ENCODE measurements at places on chromosomes 2 and 18. TPM values are rescaled to one million over a fixed set of nuclear protein-coding genes. Genes with fewer than 3 reads are reported as not detected.

Gene ACMSD
- not detected for total RNA-seq

Gene HOXD11
- not detected for total RNA-seq

Gene ADAM23
- total RNA-seq, result 0.42 TPM

Gene REG1B
- total RNA-seq, result not detected

Gene VWC2L
- not detected for total RNA-seq

Gene KCNG2
- not detected for total RNA-seq

DNA sequence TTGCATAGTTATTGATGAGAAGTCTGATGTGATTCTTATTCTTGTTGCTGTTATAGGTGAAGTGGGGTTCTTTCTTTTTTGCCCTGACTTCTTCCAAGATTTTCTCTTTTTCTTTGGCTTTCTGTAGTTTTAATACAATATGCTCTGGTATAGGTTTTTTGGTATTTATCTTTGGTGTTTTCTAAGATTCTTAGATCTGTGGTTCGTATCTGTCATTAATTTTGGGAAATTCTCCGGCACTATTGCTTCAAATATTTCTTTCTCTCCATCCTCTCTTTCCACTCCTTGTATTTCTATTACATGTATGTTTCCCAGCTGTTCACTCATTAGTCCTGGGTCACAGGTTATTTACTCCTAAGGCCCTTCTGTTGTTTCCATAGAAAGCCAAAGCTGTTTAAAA lies 43.8 kb downstream of the SKA1 start:
- H3K4me1 ChIP-seq, result no peaks in the 10 kb centered on the region
- no peak for DNase-seq
- H3K27ac ChIP-seq, result no peak overlapping the region
- H3K4me3 ChIP-seq, result no peak overlapping the region

DNA sequence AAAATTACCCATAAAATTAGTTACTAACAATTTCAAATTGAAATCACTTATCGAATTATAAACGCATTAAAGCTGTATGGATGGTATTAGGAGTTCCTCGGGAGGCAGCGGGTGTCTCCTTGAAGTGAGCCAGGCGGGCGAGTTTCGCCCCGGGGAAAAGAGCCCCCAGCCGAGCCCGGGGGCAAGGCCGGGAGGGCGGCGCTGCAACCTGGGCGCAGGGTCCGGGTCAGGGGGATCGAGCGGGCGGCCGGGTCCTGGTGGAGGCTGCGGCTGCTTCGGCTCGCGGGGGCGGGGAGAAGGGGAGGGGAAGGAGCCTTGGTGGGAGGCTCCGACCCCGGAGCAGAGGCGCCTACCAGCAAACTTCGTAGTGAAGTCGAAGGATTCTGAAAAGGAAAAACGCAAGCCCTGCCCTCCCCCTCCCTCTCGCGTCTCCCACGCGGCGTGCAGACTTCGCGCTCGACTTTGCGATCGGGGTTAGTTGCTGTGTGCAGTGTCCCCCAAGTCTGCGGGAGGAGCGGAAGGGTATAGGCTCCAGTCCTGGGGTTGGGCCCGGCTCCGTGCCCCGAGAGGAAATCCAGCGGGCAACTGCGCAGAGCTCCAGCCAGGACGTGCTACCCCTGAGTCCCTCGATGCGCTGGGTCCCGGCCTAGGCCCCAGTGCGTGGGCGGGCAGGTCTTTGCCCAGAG lies 140.8 kb downstream of the MEIS1 start:
- peaks cover 54% of the 10 kb centered on the region for H3K27me3 ChIP-seq
- peaks cover 12% of the 10 kb centered on the region for H3K4me1 ChIP-seq
- H3K4me3 ChIP-seq, result no peak overlapping the region
- H3K36me3 ChIP-seq, result no peaks in the 10 kb centered on the region
- DNase-seq, result no peak

DNA sequence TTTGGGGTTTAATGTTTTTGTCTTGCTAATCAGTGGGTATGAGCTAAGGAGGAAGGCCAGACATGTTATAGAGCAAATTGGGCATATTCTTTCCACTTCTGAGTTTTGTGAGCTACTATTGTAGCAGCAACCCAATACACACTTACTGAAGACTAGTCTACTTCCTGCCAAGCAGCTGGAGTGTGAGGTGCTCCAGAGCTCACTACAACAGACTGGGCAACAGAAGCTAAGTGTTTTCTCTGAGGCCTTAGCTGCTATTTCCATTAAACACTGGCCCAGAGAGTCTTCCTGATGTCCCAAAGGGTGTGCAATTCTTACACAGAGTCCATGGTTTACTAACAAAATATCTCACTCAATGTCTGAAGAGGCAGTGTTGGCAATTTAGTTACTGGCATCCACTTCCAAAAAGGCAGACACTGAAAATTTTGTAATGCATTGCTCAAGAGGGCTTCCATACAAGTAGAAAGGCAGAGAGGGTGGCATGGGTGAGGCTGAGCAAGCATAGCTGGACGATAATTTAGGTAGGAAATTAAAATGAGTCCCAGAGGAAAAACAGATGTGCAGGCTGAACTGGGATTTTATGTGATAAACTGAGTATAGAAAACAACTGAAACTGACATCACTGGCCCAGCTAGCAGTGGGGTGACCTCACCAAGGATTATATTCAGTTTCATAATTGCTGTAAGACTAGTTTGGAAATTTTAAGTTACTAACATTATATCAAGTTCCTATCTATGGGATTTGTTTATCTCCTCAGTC lies 68.6 kb downstream of the ZC3H6 start:
- peaks cover 10% of the 10 kb centered on the region for H3K4me1 ChIP-seq
- H3K4me3 ChIP-seq, result no peak overlapping the region
- no peak overlapping the region for H3K27ac ChIP-seq
- no peaks in the 10 kb centered on the region for H3K36me3 ChIP-seq
- DNase-seq, result peak; percentile 7

- H3K4me1 ChIP-seq, result no peaks in the 10 kb centered on the region
- H3K4me3 ChIP-seq, result no peak overlapping the region
- no peaks in the 10 kb centered on the region for H3K27me3 ChIP-seq
- no peak overlapping the region for H3K27ac ChIP-seq
- no peaks in the 10 kb centered on the region for H3K36me3 ChIP-seq
These were observed 389.2 kb downstream of the TMEM182 start for GRCh38 chr2:103151046-103151445.

DNA sequence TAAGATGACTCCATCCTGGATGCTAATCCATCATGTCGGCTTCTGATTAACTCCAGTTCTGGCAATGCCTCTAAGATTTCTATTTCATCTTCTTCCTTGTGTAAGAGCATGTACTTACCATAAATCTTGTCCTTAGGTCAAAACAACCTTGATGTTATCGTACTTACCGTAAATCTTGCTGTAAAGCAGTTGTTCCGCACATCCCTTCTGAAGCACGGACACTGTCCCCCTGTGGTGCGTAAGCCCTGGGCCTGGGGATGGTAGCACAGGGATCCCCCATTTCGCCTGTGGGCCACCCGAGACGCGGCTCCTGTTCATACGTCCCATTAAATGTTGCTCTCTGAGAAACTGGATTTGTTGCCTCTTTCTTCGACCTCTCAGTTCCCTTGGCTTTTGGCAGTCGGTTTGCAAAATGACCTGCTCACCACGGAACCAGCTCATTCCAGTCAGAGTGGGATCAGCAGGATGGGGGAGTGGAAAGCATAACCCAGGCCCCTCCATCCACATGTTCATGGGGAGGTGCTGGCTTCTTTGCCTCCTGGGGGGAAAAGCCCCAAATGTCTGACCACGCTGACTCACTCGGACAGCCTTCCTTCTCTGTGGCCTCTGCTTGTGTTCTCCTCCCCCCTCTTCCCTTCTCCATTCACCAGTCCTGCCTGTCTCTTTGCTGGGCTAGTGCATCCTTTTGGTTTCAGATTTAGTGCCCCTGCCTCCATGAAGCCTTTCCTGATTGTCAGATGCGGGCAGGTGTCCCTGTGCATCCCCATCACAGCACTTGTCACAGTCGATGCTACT lies 49.9 kb downstream of the RAB31 start:
- no peak for DNase-seq
- no peak overlapping the region for H3K4me3 ChIP-seq
- no peaks in the 10 kb centered on the region for H3K4me1 ChIP-seq
- H3K27ac ChIP-seq, result no peak overlapping the region
- no peaks in the 10 kb centered on the region for H3K36me3 ChIP-seq

GRCh38 chr2:102615620-102616436 lies 3.5 kb upstream of the SLC9A2 start:
- no peaks in the 10 kb centered on the region for H3K36me3 ChIP-seq
- peak; percentile 72 for DNase-seq
- peaks cover 12% of the 10 kb centered on the region for H3K4me1 ChIP-seq
- H3K27ac ChIP-seq, result no peak overlapping the region
- H3K4me3 ChIP-seq, result no peak overlapping the region
- peaks cover 41% of the 10 kb centered on the region for H3K27me3 ChIP-seq

GRCh38 chr2:156334496-156335478 lies 2.3 kb upstream of the NR4A2 start:
- no peaks in the 10 kb centered on the region for H3K27me3 ChIP-seq
- peak overlapping the region; percentile 95 for H3K27ac ChIP-seq
- peaks cover 48% of the 10 kb centered on the region for H3K4me1 ChIP-seq

GRCh38 chr2:9269695-9270360 lies 63.2 kb downstream of the ASAP2 start:
- no peaks in the 10 kb centered on the region for H3K36me3 ChIP-seq
- no peak overlapping the region for H3K4me3 ChIP-seq
- H3K27ac ChIP-seq, result no peak overlapping the region
- DNase-seq, result no peak
- H3K4me1 ChIP-seq, result no peaks in the 10 kb centered on the region

GRCh38 chr2:187136646-187137045 lies 287.7 kb upstream of the ZSWIM2 start:
- H3K4me1 ChIP-seq, result no peaks in the 10 kb centered on the region
- no peaks in the 10 kb centered on the region for H3K36me3 ChIP-seq
- H3K4me3 ChIP-seq, result no peak overlapping the region

GRCh38 chr2:143732076-143732475 lies 602.9 kb downstream of the ARHGAP15 start:
- peaks cover 15% of the 10 kb centered on the region for H3K36me3 ChIP-seq
- DNase-seq, result no peak
- no peaks in the 10 kb centered on the region for H3K27me3 ChIP-seq
- H3K27ac ChIP-seq, result no peak overlapping the region
- H3K4me3 ChIP-seq, result no peak overlapping the region
- peaks cover 28% of the 10 kb centered on the region for H3K4me1 ChIP-seq

DNA sequence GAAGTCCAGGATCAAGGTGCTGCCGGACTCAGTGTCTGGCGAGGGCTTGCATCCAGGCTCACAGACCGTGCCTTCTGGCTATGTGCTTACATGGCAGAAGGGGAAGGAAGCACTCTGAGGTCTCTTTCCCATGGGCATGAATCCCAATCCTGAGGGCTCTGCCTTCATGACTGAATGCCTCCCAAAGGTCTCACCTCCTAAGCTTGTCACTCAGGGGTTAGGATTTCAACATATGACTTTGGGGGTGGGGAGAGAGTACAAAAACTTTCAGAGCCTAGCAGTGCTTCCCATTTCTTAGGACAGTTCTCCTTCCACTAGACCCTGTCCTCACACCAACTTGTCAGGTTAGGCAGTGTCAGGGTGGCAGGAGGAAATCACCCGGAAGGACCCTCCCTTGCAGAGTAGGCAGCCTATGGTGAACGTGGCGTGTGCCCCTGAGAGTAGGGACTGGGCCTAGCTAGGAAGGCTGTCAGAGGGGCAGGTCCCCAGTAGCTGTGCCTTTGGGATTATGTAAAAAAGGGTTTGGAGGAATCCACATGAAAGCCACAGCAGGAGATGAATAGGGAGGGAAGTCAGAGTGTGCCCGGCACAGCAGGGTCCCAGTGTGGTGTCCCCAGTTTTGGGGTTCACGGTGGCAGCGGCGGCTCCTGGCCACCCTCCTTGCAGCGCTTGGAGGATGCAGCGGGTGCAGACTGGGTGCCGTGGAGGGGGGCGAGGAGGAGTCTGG lies 233.3 kb downstream of the LDLRAD4 start:
- H3K27me3 ChIP-seq, result no peaks in the 10 kb centered on the region
- H3K27ac ChIP-seq, result no peak overlapping the region
- no peak for DNase-seq

- H3K36me3 ChIP-seq, result no peaks in the 10 kb centered on the region
- H3K27me3 ChIP-seq, result peaks cover 2% of the 10 kb centered on the region
- no peak overlapping the region for H3K4me3 ChIP-seq
- H3K4me1 ChIP-seq, result no peaks in the 10 kb centered on the region
- no peak overlapping the region for H3K27ac ChIP-seq
These were observed 1086.1 kb upstream of the CELF4 start for GRCh38 chr18:38651736-38652135.

- no peaks in the 10 kb centered on the region for H3K4me1 ChIP-seq
- H3K27me3 ChIP-seq, result peaks cover 11% of the 10 kb centered on the region
- no peak overlapping the region for H3K4me3 ChIP-seq
- no peak overlapping the region for H3K27ac ChIP-seq
- no peaks in the 10 kb centered on the region for H3K36me3 ChIP-seq
These were observed 63.7 kb downstream of the COL4A3 start for GRCh38 chr2:227228061-227228667.

GRCh38 chr2:16615246-16615645 lies 50.4 kb downstream of the CYRIA start:
- no peak overlapping the region for H3K27ac ChIP-seq
- no peaks in the 10 kb centered on the region for H3K36me3 ChIP-seq
- no peaks in the 10 kb centered on the region for H3K4me1 ChIP-seq

DNA sequence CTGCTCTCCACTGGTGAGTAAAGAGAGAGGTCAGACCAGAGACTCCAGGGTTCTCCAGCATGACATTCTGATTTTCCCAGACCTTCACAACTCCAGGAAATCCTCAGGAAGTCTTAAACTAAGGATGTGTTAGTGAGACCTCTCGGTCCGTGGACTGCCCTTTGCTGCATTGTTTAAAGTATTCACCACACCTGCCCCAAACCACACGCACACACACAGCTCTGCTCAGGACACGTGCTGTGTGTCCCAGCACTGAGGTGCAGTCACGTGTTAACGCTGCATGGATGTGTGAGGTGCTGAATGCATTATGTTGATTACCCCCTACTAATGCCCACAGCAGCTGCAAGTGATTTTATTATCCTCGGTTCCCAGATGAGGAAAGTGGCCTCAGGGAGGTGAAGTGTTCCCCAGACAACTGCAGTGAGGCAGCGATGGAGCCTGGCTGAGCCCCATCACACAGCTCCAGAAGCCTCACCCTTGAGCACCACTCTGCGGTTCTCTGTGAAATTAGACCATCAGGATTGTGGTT lies 68.4 kb downstream of the TRAPPC12 start:
- no peaks in the 10 kb centered on the region for H3K27me3 ChIP-seq
- no peak overlapping the region for H3K4me3 ChIP-seq
- no peak overlapping the region for H3K27ac ChIP-seq
- no peak for DNase-seq
- no peaks in the 10 kb centered on the region for H3K4me1 ChIP-seq
- H3K36me3 ChIP-seq, result peaks cover 22% of the 10 kb centered on the region

GRCh38 chr2:165563468-165564225 lies 94.1 kb downstream of the CSRNP3 start:
- peaks cover 8% of the 10 kb centered on the region for H3K27me3 ChIP-seq
- H3K36me3 ChIP-seq, result no peaks in the 10 kb centered on the region
- no peaks in the 10 kb centered on the region for H3K4me1 ChIP-seq
- no peak overlapping the region for H3K4me3 ChIP-seq
- H3K27ac ChIP-seq, result no peak overlapping the region

GRCh38 chr2:162989507-162989906 lies 150.9 kb upstream of the KCNH7 start:
- no peak overlapping the region for H3K27ac ChIP-seq
- DNase-seq, result no peak
- no peaks in the 10 kb centered on the region for H3K27me3 ChIP-seq
- no peaks in the 10 kb centered on the region for H3K36me3 ChIP-seq
- no peak overlapping the region for H3K4me3 ChIP-seq

Data from activated naive CD4-positive, alpha-beta T cell treated with anti-CD3 and anti-CD28 coated beads for 36 hours (primary cell).